ENCODE measurements at places on chromosomes 4 and X.

GRCh38 chr4:14059006-14059405 lies 431.5 kb upstream of the BOD1L1 start:
- DNase-seq, result no peak

- DNase-seq, result no peak
Measured at GRCh38 chrX:57900975-57901374, 9.3 kb downstream of the ZXDA start.

DNA sequence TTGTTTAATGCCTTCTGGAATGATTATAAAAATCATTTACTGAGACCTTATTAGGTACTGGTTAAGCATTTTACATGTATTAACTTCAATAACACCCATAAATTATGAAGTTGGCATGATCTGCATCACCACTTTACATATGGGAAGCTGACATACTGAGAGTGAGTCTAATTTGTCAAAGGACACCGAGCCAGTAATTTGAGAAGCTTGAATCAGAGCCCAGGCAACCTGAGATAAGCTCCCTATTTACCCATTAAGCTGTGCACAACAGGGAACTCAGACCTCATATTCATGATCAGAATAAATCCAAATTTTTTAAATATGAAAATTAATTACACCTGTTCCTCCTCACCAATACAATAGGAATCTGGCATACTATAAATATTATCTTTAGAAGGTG lies 247.9 kb upstream of the EPHA5 start:
- peak; percentile 43 for DNase-seq

DNA sequence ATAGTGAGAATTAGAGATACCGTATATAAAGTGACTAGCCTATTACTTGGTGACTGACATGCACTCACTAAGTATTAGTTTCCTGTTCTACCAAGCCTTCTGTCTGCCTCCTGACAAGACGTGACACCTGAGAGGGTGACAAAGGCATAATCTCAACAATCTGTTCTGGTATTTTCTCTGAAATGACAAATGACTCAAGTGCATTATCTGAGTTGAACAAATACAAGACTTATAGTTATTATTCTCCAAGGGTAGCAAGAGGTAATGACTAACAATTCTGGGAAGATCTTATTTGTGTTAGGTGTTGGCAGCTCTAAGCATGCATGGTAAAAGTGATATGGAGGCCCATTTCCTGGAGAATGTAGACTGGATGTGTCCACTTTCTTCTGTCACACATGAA lies 60.6 kb downstream of the SYTL5 start:
- no peak for DNase-seq

DNA sequence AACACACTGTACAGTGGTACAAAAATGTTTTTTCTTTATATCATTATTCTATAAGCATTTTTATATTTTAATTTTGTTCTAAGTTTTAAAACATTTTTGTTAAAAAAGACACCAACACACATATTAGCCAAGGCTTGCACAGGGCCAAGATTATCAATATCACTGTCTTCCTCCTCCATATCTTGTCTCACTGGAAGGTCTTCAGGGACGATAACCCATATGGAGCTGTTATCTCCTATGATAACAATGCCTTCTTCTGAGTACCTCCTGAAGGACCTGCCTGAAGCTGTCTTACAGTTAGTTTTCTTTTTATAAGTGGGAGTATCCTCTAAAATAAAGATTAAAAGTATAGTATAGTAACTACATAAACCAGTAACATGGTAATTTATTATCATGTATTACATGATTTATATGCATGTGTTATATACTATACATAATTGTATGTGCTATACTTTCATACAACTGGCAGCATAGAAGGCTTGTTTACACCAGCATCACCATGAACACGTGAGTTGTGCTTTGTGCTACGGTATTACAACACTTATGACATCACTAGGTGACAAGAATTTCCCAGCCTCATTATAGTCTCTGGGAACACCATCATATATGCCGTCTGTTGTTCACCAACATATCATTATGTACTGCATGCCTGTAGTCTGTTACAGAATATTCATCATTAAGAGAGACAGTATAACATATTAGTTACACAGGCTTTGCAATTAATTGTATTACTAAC lies 90.7 kb downstream of the WDFY3 start:
- DNase-seq, result no peak

DNA sequence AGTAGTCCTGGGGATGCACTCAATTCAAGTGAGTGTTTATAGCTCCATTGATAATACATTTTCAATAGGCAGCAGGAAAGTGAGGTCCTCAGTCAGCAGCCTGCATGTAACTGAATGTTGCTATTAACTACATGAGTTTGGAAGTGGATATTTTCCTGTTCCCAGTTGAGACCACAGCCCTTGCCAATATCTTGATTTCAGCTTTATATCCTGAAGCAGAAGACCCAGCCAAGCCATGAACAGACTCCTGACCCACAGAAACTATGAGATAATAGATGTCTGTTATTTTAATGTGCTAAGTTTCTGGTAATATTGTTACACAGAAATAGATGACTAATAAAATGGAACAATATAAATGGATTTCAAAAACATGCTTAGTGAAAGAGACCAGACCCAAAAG lies 63.7 kb downstream of the VSIG4 start:
- DNase-seq, result no peak

DNA sequence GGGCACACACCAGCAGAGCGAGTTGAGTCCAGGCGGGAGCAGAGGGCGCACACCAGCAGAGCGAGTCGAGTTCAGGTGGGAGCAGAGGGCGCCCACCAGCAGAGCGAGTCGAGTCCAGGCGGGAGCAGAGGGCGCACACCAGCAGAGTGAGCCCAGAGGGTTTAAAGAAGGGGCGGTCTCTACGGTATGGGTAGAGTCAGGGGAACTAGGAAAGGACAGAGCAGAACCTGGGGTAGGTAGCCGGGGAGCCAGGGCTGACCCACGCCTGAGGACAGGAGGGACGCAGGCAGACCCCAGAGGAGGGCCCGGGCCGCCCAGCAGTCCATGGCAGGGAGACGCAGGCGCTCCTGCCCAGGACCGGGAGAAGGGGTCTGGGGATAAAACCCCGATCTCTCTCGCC lies 22.0 kb upstream of the ADRA2C start:
- no peak for DNase-seq

GRCh38 chr4:136867465-136867864 lies 664.8 kb downstream of the PCDH18 start:
- DNase-seq, result no peak

DNA sequence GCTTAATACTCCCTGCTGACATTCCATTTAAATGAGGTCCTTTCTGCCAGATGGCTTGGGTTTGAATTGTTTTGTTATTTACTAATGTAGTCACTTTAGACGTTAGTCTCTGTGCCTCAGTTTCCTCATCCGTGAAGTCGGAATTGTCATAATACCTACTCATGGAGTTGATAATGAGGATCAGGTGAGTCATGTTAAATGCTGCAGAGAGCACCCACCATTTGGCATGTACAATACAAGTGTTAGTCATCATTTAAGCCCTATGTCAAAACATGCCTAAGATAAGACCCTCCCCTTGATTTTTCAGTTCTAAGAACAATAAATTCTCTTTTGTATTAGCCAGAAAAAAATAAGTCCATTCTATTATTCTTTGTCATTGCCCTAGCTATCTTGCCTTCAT lies 534.8 kb upstream of the HTR2C start:
- DNase-seq, result no peak

DNA sequence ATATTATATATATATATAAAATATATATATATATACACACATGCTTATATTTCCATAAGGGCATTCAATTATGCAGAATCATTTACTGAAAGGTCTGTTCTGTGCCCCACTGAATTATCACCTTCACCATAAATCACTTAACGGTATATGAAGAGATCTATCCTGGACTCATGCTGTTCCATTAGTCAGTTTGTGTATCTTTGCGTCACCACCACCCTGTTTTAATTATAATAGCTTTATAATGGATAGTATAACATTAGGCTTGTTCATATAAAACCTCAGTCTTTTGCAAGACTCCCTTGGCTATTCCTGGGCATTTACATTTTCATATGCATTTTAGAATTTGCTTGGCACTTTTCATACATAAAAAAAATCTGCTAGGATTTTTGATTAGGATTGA lies 19.1 kb downstream of the WDR17 start:
- DNase-seq, result no peak

DNA sequence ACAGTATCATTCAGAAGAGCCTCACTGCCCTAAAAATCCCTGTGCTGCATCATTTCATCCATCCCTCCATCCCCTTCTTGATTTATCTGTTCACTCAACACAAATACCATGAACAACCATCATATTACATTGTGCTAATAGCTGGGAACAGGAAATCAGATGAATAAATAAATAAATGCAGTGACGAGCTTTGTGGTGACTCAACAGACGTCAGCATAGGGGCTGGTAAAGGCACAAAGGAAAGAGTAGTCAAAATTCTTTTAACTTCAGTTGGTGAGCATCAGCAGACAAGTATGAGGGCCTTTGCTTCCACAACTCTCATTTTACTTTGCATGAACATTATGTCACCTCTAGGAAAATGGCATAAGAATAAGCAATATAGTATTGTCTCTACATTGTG lies 65.5 kb downstream of the EDNRA start:
- no peak for DNase-seq

DNA sequence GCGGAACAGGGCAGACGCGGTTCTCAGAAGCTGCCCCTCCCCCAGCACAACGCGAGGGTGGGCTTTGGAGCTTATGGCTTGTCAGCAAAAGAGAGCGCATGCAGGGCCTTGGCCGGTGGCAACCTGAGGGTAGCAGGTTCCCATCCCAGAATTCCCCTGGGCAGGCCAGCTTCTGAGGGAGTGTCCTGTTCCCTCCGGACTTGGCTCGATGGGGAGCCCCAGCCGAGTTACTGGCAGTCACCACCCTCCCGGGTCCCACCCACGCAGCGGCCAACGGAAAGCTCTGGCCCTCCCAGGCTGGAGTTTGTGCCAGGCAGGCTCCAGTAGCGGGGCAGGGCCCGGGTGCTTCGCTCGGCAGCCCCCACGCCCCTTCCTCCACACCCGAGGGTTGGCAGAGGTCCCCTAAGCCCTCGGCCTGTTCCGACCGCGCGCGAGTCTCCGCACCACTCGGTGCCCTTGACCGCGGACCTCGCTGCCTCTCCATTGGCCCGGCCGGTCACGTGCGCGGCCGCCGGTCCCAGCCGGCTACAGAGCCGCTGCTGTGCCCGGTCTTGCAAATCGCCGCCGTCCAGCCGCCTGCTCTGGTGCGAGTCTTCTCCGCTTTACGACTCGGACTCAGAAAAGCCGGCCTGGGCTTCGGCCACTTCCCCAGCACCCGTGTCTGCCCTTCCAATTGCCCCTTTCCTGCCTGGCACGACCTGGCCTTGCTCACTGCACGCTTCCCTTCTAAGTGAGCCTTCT lies 20.9 kb upstream of the MTM1 start:
- peak; percentile 44 for DNase-seq
